CD4-positive, alpha-beta T cell treated with Interferon gamma for 1 hour (primary cell): ENCODE measurements at places on chromosomes 12 and 14.

DNA sequence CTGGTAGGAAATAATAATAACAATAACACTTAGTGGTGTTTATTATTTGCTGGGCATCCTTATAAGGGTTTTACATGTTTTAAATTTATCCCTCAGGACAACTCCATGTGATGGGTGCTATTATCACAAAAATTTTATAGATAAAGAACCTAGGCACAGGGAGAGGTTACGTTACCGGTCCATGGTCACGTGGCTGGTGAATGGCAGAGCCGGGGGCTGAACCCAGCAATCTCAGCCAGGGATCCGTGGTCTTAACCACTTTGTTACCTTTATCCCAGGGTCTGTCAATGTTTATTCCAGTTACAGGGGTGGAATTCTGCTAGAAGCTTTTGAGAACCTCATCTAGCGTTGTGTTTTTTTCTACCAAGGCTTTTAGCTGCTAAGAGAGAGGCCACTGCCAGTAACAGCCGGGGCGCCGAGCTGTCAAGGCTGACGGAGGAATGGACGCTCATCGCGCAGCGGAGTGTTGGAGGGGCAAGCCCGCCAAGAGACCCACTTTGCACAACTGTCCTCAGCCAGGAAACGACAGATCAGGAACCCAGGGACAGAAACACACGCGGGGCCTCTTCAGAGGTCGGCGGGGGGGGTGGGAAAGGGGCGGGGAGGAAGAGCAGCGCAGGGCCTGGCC, 418 bp downstream of the AMN1 start:
- DNase-seq = no peak

DNA sequence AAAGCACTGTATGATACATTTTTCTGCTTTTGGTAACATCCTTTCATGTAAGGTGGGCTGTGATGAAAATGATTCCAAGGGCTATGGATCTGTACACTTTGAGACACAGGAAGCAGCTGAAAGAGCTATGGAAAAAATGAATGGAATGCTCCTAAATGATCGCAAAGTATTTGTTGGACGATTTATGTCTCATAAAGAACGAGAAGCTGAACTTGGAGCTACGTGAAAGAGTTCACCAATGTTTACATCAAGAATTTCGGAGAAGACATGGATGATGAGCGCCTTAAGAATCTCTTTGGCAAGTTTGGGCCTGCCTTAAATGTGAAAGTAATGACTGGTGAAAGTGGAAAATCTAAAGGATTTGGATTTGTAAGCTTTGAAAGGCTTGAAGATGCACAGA, 22.1 kb upstream of the SRGAP1 start:
- no peak for DNase-seq

DNA sequence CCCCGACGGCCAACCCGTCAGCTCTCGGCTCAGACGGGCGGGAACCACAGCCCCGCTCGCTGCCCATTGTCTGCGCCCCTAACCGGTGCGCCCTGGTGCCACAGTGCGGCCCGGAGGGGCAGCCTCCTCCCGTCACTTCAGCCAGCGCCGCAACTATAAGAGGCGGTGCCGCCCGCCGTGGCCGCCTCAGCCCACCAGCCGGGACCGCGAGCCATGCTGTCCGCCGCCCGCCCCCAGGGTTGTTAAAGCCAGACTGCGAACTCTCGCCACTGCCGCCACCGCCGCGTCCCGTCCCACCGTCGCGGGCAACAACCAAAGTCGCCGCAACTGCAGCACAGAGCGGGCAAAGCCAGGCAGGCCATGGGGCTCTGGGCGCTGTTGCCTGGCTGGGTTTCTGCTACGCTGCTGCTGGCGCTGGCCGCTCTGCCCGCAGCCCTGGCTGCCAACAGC, at the start of gene WNT1:
Gene WNT1, plus strand, starts transcription at position 32 of the 450 bp plus-strand sequence. Its CDS starts 329 bp downstream, at position 361.
- DNase-seq = no peak

DNA sequence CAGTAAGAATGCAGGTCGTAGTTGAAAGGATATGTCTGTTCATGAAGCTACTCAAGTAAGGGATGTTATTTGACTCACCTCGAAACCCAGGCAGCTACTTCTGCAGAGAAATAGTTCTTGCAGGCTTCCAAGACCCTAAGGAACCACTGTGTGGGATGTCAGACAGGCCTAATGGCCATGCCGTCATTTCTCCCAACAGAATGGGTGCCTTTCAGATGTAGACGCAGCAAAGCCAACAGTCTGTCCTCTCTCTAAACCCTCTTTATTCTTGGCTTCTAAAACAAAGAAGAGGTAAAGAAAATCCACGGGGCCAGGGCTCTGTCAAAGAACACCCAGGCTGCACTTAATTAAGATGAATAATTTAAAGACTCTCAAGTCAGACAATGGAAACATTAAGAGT, 19.0 kb upstream of the ACTN1 start:
- DNase-seq = no peak

DNA sequence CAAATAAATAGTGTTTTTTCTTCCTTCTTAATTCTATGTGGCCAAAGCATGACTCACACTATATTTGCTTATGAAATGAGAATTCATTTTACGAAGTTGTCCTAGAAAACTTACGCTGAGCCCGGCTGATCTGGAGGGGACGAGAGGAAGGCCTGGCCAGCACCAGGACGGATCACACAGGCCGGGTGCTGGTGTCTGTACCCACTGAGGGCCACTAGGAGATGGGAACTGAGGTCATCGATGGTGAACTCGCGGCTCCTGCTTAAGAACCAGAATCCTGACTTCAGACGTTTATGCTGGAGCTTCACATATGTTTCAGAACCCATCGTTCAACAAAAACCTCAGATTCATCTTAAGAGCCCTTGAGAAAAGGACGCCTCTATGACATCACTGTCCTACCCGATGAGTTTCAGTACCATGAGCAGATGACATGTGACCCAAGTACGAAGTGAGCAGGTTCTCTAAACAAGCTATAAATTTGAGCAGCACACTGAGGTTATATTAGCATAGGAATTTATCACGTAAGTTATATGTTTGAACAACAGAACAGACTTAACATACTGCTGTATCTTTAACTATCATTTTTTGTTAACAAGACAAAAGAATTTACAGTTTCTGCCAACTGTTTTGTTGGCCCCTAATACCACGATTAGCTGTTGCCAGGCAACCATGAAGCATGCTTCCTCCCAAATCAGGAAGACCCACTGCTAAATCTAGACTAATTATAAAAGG, 111.9 kb downstream of the FOXN3 start:
- DNase-seq = peak; percentile 43

- no peak for DNase-seq
Observed at GRCh38 chr14:77290705-77291104, 19.7 kb upstream of the NGB start.

GRCh38 chr12:88574278-88574677, 6.0 kb downstream of the KITLG start:
- DNase-seq = no peak

- no peak for DNase-seq
Observed at GRCh38 chr14:99758872-99759545, 34.2 kb upstream of the EML1 start.

DNA sequence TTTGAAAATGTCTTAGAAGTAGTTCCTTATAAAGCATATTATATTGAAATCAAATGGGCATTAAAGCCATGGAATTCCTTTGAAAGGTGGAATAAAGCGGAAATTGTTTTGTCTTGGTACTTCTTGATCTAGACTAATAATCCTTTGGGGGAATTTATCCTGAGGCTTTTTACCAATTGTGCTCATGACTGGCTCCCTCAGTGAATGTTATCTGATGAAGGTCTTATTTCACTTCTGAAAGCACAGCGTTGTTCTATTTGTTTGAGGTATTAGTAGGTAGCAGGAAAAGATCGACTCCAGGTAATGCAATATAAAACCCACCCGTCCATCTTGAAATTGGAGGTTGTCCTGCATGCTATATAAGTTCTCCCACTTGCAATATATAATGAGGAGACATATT, 64.8 kb downstream of the PPFIBP1 start:
- no peak for DNase-seq

GRCh38 chr14:83170165-83170564, 1636.5 kb upstream of the SEL1L start:
- no peak for DNase-seq

DNA sequence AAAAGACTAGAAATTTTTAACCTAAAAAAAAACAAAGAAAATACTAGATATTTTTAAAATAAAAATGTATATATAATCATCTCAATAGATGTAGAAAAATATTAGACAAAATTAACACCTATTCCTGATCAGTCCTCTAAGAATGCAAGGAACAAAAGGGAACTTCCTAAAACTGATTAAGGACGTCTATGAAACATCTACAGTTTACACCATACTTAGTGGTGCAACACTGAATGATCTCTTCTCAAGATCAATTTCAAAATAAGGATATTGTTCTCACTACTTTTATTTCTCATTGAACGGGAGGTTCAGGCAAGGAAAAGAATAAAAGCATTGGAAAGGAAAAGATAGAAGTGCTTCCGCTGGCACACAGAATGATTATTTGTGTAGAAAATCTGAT, 16.0 kb downstream of the OLR1 start:
- DNase-seq = no peak

DNA sequence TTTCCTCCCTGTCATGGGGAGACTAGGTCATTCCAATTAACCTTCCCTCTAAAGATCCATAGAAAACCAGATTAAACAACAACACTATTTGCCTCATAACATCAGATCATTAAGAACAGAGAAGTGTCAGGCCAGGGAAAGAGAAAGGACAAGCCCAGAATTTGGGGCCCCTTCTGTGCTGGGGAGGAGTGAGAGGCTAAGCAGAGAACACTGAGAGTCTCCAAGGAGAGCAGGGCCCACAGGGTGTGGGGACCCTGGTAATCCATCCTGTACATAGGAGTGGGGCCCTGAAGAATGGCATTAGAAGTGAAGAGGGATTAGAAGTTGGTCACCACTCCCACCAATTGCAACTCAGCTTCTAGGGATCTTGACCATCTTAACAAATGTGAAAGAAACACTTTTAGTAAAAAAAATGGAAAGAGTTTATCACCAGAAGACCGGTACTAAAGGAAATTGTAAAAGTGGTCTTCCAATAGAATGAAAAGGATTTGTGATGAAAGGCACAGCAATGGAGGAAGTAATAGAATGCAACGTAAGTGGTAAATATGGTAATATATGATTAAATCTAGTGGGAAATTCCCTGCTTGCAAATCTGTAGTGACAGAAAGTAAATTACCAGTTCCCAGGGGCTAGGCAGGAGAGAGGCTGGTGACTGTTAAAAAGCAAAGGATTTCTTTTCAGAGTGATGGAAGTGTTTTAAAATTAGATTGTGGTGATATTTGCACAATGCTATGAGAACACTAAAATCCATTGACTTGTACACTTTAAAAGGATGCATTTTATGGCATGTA, 14.0 kb upstream of the TMTC1 start:
- no peak for DNase-seq

DNA sequence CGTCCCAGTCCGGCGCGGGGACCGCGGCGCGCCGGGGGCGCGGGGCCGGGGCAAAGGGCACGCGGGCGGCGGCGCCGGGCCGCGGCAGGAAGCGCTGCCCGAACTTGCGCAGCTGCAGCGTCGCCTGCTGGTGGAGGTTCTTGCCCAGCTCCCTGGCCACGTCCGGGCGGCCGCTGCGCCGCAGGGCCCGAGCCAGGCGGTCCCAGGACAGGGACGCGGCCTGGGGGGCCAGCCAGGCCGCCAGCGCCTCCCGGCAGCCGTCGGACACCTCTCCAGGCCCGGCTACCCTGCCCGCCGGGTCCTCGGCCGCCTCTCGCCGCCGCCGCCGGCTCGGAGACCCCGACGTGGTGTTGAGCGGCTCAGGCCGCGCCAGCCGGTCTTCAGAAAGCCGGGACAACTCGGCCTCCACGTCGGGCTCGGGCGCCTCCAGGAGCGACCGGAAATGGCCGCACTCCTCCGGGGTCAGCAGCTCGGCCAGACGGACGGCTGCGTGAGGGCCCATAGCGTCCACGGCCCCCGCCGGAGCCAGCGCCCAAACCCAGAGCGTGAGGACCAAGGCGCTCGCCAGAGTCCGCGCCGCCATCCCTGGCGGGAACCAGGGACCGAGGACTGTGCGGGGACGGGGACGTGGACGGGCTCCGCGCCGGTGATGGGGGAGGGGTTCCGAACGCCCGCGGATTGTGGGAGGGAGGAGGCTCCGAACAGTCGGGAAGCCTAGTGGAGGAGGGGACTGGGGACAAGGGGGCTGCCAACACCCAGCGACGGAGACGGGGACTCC, 34.0 kb downstream of the FIGNL2 start:
- DNase-seq = peak; percentile 70

GRCh38 chr14:73977896-73978295, 27.8 kb downstream of the COQ6 start:
- DNase-seq = no peak

- DNase-seq = peak; percentile 55
Observed at GRCh38 chr14:89773644-89774316, 180.8 kb downstream of the EFCAB11 start.

DNA sequence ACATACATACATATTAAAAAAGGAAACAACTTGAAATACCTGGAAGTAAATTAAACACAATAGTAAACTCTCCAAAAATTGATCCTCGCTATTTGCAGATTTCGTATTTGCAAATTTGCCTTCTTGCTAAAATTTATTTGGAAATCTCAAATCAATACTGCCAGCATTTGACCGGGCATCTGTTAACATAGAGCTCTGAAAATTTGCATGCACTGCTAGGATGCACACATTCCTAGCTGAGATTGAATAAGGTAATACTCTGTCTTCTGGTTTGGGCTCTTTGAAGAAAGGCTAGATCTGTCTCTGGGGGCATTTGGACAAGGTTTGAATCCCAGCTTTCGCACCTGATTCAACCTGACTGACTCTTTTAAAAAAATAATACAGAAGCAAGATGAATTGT, 729.1 kb upstream of the MGAT4C start:
- no peak for DNase-seq
